ENCODE measurements at places on chromosomes 1 and 21.

DNA sequence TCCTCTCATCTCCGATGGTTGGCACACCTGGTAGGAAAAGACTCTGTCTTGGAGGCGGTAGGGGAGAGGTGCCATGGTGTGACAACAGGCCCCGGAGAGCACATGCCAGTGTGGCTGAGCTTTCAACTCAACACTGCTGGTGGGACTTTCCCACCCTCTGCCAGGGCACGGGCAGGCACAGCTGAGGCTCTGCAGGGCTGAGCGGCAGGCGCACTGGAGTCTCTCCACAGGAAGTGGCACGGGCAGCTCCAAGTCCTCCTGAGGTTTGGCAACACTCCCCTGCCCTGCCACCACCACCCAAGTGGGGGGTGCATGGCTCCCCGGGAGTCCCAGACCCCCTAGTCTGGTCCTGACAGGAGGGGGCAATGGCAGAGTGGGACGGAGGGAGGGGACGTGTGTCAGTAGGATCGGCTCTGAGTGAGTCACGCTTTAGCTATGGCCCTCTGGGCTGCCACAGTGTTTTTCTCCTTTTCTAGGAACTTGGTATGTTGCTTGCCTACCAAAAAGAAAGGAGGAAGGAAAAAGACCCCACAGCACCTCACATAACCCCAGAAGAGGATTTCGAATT is 27.3 kb upstream of the EVA1B start:
- peak; percentile 13 for DNase-seq

DNA sequence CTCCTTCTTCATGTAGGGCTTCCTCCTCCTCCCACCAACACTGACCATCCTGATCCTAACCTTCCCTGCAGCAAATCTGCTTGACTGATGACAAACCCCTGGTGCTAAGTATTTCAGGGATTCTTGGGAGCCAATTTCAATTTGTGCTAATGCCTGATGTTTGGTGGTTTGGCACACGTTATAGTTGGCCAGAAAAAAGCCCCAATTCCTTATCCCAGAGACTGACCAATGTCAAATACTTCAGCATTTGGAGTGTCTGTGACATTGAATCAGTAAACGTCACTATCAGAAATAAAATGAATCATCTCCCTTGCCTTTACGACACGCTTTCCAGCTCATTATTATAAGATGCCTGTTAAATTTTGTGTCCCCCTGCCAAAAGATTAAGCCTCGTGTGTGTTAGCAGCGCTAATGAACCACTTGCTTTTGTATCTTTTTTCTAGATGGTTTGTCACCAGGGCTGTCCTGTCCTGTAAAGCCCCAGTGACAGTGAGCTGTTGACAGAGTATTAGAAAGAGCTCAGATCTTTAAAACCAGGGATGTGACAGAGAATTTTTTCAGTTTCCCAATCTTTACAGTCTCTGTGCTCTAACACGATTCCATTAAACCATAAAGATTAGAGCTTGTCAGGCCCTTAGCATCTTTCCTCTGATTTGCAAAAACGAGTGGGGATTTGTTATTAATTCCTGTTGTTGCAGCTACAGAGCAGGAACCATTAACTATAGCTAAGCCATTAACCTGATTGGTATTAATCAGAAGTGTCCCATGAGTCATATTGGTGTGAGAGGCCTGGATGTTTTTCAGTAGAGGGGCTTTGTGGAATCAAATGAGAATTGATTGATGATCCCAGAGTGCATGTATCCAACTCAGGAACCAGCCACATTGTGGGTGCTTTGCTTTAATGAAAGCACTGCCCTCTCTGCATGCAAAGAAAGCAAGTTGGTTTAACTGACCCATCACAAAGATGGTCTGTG is 665.1 kb upstream of the PLXNA2 start:
- DNase-seq, result no peak

- no peak for DNase-seq
These were observed 276.4 kb upstream of the PRMT6 start for GRCh38 chr1:106780066-106780465.

DNA sequence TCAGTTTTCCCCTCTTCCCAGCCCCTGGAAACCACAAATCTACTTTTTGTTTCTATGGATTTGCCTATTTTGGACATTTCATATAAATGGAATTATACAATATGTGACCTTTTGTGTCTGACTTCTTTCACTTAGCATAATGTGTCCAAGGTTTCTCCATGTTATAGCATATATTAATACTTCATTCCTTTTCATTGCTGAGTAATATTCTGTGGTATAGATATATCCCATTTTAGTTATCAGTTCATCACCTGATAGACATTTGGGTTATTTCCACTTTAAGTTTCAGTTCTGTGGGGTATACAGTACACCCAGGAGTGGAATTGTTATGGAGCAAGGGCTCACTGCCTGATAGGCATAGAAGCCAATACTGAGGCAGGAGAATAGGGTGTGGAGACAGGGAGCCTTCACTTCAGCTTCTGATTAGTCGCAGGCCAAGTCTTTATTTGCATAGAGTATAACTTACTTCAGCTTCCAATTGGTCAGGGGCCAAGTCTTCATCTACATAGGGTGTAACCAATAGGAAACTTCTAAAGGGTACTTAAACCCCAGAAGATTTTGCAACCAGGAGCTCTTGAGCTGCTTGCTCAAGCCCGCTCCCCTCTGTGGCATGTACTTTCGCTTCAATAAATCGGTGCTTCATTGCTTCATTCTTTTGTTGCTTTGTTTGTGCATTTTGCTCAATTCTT is 8.3 kb upstream of the NVL start:
- DNase-seq, result peak; percentile 34

DNA sequence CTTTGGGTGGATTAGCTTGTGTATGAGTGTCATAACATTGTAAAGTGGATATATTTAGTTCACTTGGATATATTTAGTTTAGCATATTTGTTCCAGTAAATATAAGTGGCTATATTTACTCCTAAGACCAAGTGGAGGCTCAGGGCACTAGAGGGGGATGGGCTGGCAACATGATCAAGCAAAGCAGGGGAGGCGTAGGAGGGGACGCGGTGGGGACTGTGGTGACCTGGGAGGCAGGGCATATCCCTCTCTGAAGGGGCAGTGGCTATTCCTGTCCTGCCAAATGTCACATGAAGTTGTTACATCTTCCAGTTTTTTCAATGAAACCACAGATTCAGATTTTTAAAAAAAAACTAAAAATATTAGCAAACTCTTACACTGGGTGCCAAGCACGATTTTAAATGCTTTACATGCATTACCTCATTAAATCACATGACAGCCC is 51.9 kb upstream of the EDN2 start:
- DNase-seq, result peak; percentile 84

DNA sequence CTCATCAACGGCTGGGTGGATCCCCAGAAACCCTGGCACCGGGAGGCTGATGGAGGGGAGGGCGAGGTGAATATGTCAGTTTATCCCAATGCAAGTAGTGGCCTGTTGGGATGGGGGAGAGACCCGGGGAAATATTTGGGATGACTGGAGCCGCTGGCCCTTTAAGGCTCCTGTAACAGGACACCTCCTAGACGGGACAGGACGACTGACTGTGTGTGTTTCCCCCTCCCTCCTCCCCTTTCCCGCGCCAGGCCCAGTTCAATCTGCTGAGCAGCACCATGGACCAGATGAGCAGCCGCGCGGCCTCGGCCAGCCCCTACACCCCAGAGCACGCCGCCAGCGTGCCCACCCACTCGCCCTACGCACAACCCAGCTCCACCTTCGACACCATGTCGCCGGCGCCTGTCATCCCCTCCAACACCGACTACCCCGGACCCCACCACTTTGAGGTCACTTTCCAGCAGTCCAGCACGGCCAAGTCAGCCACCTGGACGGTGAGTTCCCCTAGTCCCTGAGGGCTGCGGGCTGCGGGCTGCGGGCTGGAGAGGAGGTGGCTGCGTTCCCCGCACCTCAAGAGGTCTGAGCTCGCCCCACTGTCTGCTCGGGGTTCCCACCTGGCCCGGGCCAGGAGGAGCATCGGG is 44.8 kb upstream of the CCDC27 start:
- DNase-seq, result no peak

DNA sequence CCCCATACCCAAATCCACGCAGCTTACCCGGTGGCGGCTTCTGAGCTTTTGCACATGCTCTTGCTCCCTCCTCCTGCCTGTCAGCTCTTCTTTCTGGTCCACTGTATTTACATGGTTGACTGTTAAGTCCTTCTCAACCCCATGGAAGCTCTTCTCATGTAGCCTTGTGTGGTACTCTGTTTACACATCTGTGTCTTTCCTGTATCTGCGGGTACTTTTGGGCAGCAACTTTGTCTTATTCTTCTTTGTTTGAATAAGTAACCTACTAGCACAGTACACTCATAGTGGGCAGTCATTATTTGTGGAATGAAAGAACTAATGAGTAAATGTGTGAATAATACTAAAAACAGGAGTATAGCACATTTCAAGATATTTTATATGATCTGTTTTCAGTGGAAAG is 88.5 kb upstream of the GPR88 start:
- DNase-seq, result no peak

DNA sequence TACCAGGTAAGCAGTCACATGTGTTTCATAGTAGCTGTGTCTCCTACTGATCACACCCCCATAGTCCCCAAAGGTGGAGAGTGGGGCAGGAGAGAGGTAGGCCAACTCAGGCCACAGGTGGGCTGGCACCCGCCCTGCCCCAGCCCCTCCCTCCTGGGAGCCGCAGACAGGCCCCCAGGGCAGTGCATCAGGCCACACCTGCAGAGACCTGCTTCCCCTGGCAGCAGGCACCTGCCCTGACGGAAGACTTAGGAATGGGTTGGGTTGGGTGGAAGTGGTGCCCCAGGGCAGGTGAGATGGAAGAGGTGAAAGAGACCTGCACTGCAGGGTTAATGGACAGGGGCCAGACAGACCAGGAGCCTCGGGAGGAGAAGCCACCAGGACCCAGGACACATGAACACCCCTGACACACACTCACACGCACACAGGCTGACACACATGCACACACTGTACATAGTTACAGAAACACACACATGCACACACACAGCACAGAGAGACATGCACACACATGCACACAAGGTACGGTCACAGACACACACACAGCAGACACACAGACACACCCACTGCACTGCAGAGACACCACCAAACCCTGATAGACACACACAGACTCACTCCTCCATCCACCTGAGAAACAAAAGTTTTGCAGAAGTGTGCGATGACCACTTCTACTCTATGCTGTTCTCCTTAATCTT is 1.7 kb upstream of the COL18A1 start:
- DNase-seq, result no peak

- no peak for DNase-seq
These were observed 7.6 kb downstream of the NPPA start for GRCh38 chr1:11839727-11840705.

DNA sequence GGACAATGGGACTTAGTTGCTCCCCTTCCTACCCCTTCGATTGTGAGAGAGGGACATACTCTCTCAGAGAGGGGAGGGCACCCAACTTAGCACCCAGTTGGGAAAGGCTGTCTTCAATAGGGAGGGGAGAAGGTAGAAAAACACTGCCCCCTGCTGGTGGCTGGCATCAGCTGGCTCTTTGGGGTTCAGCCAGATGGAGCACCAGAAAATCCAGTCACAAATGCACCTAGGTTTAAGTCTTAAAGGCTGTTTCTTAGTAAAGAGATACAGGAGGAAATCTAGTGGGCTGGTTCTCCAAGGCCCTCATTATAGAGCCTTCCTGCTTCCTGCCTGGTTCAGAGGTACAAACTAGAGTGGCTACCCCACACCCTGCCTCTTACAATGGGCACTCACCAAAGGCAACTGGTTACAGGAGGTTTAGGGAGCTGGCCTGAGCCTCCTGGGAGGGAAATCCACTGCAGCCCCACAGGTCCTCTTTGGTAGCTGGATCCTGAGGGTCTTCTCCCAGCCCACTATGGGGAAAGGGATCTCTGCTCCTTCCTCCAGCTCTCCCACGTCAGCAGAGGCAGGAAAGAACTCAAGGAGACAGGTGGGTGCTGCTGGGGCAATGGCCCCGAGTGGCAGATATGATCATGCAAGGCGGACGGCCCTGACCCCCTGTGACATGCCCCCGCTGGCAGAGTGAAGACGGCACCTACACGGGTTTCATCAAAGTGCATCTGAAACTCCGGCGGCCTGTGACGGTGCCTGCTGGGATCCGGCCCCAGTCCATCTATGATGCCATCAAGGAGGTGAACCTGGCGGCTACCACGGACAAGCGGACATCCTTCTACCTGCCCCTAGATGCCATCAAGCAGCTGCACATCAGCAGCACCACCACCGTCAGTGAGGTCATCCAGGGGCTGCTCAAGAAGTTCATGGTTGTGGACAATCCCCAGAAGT is 28.3 kb downstream of the EIF2D start:
- DNase-seq, result peak; percentile 81

- no peak for DNase-seq
These were observed 2.4 kb upstream of the C1orf159 start for GRCh38 chr1:1118011-1118875.

GRCh38 chr1:169670836-169671235 is 40.6 kb downstream of the SELL start:
- no peak for DNase-seq

DNA sequence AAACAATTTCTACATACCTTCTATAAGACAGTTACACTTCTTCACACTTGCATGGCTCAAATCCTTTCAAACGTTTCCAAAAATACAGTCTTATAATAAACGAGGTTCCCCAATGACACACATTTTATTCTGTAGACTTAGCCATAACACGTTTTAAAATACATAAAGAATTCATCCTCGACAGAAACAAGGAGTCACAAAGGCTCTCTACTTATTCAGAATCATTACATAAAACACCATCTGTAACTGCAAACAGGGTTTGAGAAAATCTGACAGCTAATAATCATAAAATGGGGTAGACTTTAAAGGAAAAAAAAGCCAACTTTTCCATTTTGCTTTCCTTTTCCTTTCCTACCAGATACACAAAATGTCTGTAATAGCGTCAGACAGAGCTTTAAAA is 1.8 kb downstream of the PIK3R3 start:
- no peak for DNase-seq

DNA sequence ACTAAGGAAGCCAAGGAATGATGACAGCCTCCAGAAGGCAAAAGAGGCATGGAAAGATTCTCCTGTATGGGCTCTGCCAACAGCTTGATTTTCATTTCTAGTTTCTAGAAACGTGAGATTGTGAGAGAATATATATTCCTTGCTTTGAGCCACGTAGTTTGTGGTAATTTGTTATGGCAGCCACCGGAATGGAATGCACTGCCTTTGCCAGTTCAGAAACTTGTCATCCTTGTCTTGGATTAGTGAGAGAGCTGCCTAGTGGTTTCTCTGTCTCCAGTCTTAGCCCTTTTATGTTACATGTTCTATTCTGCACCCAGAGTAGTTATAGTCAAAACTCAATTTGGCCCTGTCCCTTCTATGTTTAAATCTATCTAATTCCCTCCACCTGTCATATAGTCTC is 216.0 kb upstream of the PTGFR start:
- DNase-seq, result no peak

DNA sequence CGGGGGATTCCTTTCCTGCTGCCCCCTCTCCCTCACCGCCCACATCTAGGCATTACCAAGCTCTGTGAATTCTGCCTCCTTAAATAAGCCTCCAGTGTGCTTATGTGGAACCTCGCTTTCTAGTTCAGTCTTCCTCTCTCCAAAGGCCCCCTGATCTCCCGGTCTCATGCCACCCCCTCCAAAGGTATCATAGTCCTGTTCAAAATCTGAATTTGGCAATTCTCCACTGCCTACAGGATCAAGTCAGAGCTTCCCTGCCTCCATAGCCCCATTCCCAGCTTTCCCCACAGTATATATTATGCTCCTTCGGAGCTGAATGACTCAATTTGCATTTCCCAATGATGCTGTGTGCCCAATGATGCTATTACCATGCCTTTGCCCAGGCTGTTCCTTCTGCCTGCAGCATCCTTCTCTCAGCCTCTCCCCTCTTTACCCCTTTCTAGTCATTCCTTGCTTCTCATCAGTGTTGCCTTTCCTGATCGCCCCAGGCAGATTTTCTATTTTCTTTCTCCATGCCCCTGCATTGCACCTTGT is 1.7 kb downstream of the AZIN2 start:
- DNase-seq, result no peak

GRCh38 chr1:82099170-82099569 is 298.4 kb downstream of the ADGRL2 start:
- no peak for DNase-seq

All from inflammatory macrophage (primary cell).